Hepatocyte (in vitro differentiated cells): ENCODE measurements at places on chromosomes 16 and 17. TPM values are rescaled to one million over a fixed set of nuclear protein-coding genes. Genes with fewer than 3 reads are reported as not detected.
A peak's percentile ranks its signal among the peaks of the same experiment; 100 is the strongest.

DNA sequence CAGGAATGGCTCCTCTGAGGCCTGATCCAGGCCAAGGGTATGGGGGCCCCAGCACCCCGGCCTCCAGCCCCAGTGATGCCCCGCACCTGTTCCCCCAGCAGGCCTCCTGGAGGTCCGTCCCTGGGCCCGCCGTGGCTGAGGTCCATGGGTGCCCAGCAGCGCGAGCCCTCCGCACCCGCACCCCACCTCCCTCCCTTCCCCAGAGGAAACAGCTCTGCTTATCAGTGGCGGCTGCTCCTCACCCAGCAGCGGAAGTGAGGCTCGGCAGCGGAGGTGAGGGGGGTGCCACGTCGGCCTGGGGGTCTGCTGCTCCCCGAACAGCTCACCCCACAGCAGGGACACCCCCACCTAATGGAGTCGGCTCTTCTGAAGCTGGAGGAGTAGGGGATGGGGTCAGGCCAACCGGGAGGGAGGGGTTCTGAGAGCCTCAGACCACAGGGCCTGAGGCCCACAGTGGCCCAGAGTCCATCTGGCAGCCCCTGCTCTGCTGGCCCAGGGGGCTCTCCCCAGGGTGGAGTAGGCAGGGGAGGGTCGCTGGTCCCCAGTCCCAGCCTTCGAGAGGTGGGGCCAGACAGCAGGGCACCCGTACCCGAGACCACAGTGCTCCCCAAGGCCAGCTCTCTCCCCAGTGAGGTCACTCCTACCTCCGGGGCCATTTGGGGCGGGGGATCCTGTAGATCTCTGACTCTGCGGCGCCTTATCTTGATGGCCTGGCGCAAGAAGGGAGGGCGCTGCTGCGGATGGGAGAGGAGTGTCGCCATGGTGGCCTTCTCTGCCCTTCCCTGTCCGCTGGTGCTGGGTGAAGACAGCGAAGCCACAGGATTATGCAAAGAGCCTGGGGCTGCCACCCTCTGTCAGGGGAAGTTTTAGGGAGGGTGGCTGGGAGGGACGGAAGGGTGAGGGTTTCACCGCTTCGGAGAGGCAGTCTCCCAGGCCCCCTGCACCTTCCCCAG lies at the start of gene UNC13D:
Gene UNC13D (minus strand): TSS at position 828 of the 953 bp plus-strand sequence. CDS start 67 bp downstream, at position 761.
- H3K27me3 ChIP-seq = no peaks in the 10 kb centered on the region
- H3K36me3 ChIP-seq = no peaks in the 10 kb centered on the region
- no peak for DNase-seq
- H3K4me3 ChIP-seq = no peak within 1 kb of the TSS
- peaks cover 22% of the 10 kb centered on the region for H3K4me1 ChIP-seq

- DNase-seq = no peak
- H3K27ac ChIP-seq = no peak overlapping the region
These were observed 6.3 kb downstream of the SLC12A4 start for GRCh38 chr16:67962135-67962534.

KRTAP9-8 gene
- not detected in 2 replicates for polyA plus RNA-seq

- peaks cover 5% of the 10 kb centered on the region for H3K4me1 ChIP-seq
- H3K27ac ChIP-seq = no peak overlapping the region
- H3K36me3 ChIP-seq = no peaks in the 10 kb centered on the region
These were observed 116.5 kb downstream of the CLEC16A start for GRCh38 chr16:11060842-11061241.

DNA sequence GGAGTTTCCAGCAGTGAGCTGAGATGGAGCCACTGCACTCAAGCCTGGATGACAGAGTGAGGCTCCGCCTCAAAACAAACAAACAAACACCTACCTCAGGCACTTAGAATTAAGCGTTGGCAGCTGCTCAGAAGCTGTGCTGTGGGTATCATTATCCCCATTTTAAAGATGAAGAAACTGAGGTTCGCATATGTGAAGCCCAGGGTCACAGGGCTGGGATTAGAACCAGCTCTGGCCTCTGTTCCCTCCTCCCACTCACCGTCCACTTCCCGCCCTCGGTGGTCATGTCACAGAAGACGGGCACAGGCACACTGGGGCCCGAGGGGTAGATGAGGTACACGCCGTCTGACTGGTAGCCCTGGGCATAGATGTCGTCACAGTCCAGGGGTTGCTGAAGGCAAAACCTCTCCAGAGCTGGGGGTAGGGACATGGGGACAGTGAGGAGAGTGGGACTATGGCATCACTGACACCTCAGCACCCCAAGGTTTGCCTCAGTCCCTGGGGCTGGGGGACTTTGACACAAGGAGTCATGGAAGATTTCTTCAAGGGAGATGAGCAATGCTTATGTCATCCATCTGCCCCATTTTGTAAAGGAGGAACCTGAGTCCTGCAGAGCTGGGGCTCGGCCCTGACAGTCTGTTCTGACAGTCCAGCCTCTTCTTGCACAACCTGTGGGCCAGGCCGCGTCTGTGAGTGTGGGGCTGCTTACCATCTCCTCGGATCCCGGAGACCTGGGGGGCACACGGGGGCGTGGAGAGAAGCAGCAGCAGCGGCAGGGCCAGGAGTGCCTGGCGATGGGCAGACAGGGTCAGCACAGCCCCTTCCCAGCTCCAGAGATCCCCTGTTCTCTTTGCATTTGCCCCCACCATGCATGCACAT lies 700 bp downstream of the MFAP4 start:
- H3K27ac ChIP-seq = peak overlapping the region; percentile 90
- peaks cover 66% of the 10 kb centered on the region for H3K4me1 ChIP-seq
- H3K27me3 ChIP-seq = no peaks in the 10 kb centered on the region
- H3K4me3 ChIP-seq = peak overlapping the region; percentile 21

GRCh38 chr16:2497116-2497630 lies 16.6 kb upstream of the ATP6V0C start:
- no peak overlapping the region for H3K4me3 ChIP-seq
- no peak for DNase-seq
- no peaks in the 10 kb centered on the region for H3K36me3 ChIP-seq
- peaks cover 5% of the 10 kb centered on the region for H3K4me1 ChIP-seq

DNA sequence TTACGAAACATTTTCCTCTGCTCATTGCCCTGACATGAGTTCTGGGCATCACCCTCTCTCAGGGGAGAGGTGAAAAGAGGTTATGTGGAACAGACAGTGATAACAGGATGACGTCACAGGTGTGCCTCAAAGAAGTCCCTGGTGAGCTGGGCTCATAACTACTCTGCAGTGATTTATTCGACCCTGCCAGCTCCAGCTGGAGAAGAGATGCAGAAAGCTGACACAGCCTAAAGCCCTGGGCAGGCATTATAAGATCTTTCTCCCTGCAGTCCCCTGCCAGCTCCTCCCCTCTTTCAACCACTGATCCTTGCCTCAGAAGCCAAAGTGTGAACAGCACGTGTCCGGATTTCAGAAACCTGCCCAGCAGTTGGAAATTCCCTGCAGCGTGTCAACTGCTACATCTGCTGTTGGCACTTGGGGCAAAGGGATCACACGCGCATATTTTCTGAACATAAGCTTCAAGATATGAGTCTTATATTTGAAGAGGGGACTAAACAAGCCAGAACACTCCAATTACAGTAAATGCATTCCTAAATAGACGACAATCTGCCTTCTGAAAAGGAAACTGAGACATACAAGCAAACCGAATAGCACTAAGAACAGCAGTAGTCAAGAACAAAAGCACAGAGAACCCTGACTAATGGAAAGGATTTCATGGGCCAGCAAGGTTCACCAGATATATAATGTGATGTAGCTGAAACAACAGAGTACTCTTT lies 80.5 kb downstream of the SMG6 start:
- H3K4me3 ChIP-seq = no peak overlapping the region
- H3K27me3 ChIP-seq = no peaks in the 10 kb centered on the region
- DNase-seq = peak; percentile 62
- H3K4me1 ChIP-seq = peaks cover 14% of the 10 kb centered on the region
- no peaks in the 10 kb centered on the region for H3K36me3 ChIP-seq

DNA sequence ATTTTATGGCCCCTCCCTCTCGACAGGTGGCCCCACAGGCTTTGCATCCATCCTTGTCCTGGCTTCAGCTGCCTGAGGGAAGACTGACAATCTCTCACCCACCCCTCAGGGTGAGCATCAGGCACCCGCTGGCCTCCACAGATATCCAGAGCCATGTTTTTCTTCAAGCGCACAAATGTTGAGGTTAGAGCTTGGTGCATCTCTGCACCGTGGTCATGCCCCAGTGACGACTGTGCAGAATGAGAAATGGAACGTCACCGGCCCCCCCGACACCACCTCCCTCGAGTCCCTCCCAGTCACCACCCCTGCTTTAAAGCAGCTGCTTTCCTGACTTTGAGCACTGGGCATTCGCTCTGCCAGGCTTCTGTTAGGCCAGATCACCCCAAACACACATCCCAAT lies 19.8 kb upstream of the TIMP2 start:
- H3K4me1 ChIP-seq = peaks cover 10% of the 10 kb centered on the region
- no peak for DNase-seq
- H3K36me3 ChIP-seq = no peaks in the 10 kb centered on the region
- H3K4me3 ChIP-seq = no peak overlapping the region
- H3K27ac ChIP-seq = no peak overlapping the region

DNA sequence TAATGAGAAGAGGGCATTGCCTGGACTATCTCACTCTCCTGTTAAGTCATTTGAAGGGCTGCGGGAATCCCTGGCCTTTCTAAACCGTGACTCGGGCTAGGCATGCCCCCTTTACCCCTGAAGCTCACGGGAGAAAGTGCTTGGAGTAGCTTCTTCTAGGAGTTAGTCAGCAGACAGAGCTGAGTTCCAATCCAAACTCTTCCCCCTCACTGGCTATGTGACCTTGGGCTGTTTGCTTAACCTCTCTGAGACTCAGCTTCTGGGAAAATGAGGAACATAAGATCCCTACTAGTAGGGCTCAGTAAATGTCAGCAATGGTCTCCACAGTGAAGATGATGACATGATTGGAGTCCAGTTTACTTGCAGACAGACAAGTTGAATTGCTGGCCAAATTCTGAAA lies 5.7 kb upstream of the B9D1 start:
- no peaks in the 10 kb centered on the region for H3K27me3 ChIP-seq
- no peak overlapping the region for H3K4me3 ChIP-seq
- H3K4me1 ChIP-seq = peaks cover 4% of the 10 kb centered on the region

GRCh38 chr17:20930081-20930760 lies 112.6 kb downstream of the USP22 start:
- no peaks in the 10 kb centered on the region for H3K36me3 ChIP-seq
- H3K27ac ChIP-seq = no peak overlapping the region
- no peaks in the 10 kb centered on the region for H3K27me3 ChIP-seq
- DNase-seq = no peak
- no peak overlapping the region for H3K4me3 ChIP-seq
- peaks cover 4% of the 10 kb centered on the region for H3K4me1 ChIP-seq

PTGES3L gene
- polyA plus RNA-seq = 0.40 and 0.73 TPM in 2 replicates

KRT33B gene
- polyA plus RNA-seq = 0.35 TPM in 1 of 2 replicates, not detected in the other

- no peaks in the 10 kb centered on the region for H3K36me3 ChIP-seq
- no peak for DNase-seq
- H3K27ac ChIP-seq = no peak overlapping the region
- H3K27me3 ChIP-seq = no peaks in the 10 kb centered on the region
- H3K4me1 ChIP-seq = no peaks in the 10 kb centered on the region
These were observed 231.2 kb downstream of the KATNIP start for GRCh38 chr16:27781195-27781524.

DNA sequence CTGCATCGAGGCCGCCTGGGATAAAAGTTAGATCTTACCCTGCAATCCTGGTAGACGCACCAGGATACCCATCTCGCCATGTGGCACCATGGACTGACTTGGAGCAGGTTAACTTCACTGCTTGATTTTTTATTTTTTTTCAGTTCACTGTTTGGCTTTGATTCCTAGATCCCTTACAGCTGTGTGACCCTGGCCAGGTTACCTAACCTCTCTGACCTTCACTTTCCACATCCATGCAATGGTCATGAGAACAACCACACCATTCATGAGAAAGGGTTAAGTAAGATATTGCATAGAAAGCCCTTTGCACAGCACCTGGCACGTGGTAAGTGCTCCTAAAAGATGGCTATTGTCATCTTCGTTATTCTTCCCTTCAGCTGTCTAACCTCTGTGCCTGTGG lies 230.5 kb downstream of the SOX9 start:
- no peak overlapping the region for H3K27ac ChIP-seq
- no peak overlapping the region for H3K4me3 ChIP-seq
- H3K36me3 ChIP-seq = no peaks in the 10 kb centered on the region
- H3K4me1 ChIP-seq = peaks cover 17% of the 10 kb centered on the region
- DNase-seq = no peak

GRCh38 chr16:54351171-54351570 lies 64.6 kb upstream of the IRX3 start:
- H3K27ac ChIP-seq = no peak overlapping the region
- H3K4me1 ChIP-seq = no peaks in the 10 kb centered on the region
- no peak for DNase-seq

- no peaks in the 10 kb centered on the region for H3K27me3 ChIP-seq
- no peaks in the 10 kb centered on the region for H3K4me1 ChIP-seq
- no peak for DNase-seq
- no peak overlapping the region for H3K27ac ChIP-seq
- no peak overlapping the region for H3K4me3 ChIP-seq
These were observed 19.7 kb downstream of the MAP3K3 start for GRCh38 chr17:63641692-63642448.

DNA sequence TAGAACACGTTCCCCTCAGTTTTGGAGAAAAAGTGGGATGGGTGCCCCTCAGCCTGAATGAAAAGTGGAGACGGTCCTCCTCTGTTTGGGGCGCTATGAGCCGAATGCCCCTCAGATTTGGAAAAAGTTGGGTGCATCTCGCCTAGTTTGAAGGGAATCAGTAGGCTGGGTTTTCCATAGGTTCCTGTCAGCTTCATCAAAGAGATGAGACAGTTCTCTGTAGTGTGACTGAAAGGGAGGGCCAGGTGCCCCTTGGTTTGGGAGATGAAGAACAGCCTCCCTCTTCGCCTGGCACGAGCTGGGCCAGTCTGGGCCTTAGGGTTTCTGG lies 742 bp upstream of the SLC9A5 start:
- H3K36me3 ChIP-seq = no peaks in the 10 kb centered on the region
- H3K4me1 ChIP-seq = peaks cover 26% of the 10 kb centered on the region
- DNase-seq = no peak
- peaks cover 28% of the 10 kb centered on the region for H3K27me3 ChIP-seq
- peak overlapping the region; percentile 70 for H3K4me3 ChIP-seq

- peaks cover 41% of the 10 kb centered on the region for H3K4me1 ChIP-seq
- no peaks in the 10 kb centered on the region for H3K27me3 ChIP-seq
- no peak overlapping the region for H3K4me3 ChIP-seq
- DNase-seq = no peak
These were observed 65.2 kb downstream of the CYTH1 start for GRCh38 chr17:78716814-78717393.

PITPNM3 gene
- 2.0 and 2.1 TPM in 2 replicates for polyA plus RNA-seq

DNA sequence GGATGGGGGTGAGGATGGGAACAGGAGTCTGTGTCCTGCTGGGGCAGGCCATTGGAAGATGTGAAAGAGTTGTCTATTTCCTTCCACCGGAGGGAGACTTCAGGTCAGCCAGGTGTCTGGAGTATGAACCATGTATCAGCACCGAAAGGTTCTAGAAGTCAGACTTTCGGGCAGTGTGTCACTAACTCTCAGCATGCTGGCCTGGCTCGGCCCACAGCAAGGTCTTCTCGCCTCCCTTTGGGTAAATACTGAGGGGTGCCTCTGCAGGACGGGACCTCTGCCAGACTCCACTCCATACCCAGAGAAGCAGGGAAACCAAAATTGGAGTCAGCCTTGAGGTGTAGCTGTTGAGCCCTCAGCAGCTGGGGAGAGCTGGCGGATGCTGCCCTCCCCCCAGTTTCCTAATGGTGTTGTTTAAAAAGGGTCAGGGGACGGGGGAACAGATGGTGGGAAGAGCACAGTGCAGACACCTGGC lies 507 bp downstream of the CIITA start:
- H3K27me3 ChIP-seq = peaks cover 80% of the 10 kb centered on the region
- no peak overlapping the region for H3K4me3 ChIP-seq
- H3K4me1 ChIP-seq = no peaks in the 10 kb centered on the region
- DNase-seq = no peak
- H3K36me3 ChIP-seq = no peaks in the 10 kb centered on the region
- no peak overlapping the region for H3K27ac ChIP-seq

OTOA gene
- not detected in 2 replicates for polyA plus RNA-seq
